ENCODE measurements at places on chromosomes 7 and 10. TPM values are rescaled to one million over a fixed set of nuclear protein-coding genes. Genes with fewer than 3 reads are reported as not detected.
A peak's percentile ranks its signal among the peaks of the same experiment; 100 is the strongest.

Gene SPDYE2B
- not detected for total RNA-seq

DNA sequence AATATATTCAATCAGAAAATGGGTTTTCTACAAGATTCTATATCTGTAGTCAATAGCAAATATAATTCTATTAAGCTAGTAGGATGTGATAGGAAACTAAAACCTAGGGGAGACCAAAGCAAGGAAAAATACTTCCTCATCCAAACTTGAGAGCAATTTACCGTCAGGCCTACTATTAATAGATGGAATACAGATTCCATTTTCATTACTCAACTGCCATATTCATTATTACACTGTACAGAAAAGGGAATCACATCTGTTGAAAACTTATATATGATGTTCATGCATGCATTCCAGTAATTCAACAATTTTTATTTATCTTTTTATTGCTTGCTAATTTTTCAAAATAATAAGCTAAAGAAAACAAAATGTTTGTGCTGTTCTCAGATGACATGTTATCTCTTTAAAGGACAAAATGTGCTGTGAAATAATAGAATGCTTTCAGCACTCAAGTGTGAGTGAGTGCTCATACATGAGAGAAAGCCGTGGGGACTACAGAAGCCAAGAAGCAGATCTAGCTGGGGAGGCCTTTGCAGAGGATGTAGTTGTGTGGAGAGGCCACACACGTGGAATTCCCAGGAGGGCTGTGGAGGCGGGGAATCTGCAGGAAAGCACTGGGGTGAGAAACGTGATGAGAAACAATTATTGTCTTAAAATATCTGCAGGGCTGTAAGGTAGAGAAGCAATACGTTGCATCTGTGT is 110.0 kb downstream of the EGFR start:
- DNase-seq = no peak

Gene MMP21
- total RNA-seq = not detected

Gene SP8
- not detected for total RNA-seq

DNA sequence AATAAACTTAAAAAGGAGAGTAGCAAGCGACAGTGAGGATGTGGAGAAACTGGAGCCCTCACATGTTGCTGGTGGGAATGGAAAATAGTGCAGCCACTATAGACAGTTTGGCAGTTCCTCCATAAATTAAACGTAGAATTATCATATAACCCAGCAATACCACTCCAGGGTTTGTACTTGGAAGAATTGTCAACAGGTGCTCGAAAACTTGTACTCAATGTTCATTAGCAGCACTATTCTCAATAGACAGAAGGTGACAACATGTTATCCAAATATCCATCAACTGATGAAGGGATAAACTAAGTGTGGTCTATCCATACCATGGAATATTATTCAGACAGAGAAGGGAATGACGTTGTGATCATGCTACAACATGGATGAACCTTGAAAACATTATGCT is 71.9 kb downstream of the GALNT11 start:
- DNase-seq = no peak

Gene OR9A2
- total RNA-seq = not detected

GRCh38 chr10:110430340-110431273 is 67.1 kb upstream of the DUSP5 start:
- DNase-seq = no peak

DNA sequence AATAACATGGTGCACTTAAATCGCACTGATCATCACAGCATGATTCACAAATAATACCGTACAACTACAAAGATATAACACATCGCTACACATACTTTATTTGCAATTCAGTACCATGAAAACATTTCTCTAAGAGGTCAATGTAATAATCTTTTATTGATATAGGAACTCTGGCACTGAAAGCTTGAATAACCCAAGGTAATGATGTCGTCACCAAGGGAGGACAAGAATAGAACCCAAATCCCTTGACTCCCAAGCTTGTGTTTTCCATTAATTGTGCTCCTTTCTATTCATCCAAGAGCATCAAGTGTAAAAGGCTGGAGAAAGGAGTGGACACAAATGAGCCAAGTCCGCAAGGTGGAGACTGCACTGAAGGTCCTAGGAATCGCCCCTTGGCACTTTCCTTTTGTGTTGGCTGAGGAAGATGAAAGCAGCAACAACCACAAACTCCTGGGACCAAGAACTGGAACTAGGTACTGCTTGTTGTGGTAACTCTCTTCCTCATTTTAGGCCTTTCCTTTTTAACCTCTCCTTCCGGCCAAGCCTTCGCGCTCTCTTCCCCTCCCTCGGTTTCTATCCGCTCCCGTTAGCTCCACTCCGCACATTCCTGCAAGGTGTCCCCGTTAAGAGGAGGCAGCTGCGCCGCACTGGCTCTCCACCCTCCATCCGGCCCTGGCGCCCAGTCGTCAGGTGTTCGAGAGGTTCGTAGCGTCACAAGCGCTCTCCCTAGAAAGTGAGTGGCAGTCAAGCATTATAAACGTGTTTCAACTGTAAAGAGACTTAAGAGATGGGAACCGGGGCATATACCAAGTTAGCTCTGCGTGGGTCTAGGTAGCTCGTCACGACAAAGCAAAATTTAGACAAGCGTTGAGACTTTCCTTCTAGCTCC is 1.0 kb upstream of the CBLL1 start:
- no peak for DNase-seq

GRCh38 chr7:123023126-123023525 is 27.6 kb upstream of the TAS2R16 start:
- DNase-seq = no peak

GRCh38 chr7:30471205-30471604 is 7.4 kb downstream of the NOD1 start:
- DNase-seq = no peak

Gene CAV1
- 485 TPM for total RNA-seq

GRCh38 chr7:37488163-37488764 is 39.6 kb upstream of the ELMO1 start:
- DNase-seq = peak; percentile 58

Gene SUN3
- 0.45 TPM for total RNA-seq

Measured in mammary epithelial cell (primary cell).